Activated CD4-positive, alpha-beta T cell treated with anti-CD3 and anti-CD28 coated beads for 36 hours (primary cell): ENCODE measurements at places on chromosomes 5 and 9.

GRCh38 chr5:4226565-4226964 is 630.9 kb downstream of the IRX1 start:
- no peak for DNase-seq

GRCh38 chr5:170430866-170431437 is 41.8 kb upstream of the KCNMB1 start:
- DNase-seq: no peak

GRCh38 chr9:136353757-136354488 is 9.6 kb downstream of the DNLZ start:
- no peak for DNase-seq

- DNase-seq: no peak
Observed at GRCh38 chr9:69885474-69885929, 64.9 kb downstream of the CFAP95 start.

GRCh38 chr9:133460405-133461175 is 812 bp downstream of the CACFD1 start:
- peak; percentile 57 for DNase-seq

DNA sequence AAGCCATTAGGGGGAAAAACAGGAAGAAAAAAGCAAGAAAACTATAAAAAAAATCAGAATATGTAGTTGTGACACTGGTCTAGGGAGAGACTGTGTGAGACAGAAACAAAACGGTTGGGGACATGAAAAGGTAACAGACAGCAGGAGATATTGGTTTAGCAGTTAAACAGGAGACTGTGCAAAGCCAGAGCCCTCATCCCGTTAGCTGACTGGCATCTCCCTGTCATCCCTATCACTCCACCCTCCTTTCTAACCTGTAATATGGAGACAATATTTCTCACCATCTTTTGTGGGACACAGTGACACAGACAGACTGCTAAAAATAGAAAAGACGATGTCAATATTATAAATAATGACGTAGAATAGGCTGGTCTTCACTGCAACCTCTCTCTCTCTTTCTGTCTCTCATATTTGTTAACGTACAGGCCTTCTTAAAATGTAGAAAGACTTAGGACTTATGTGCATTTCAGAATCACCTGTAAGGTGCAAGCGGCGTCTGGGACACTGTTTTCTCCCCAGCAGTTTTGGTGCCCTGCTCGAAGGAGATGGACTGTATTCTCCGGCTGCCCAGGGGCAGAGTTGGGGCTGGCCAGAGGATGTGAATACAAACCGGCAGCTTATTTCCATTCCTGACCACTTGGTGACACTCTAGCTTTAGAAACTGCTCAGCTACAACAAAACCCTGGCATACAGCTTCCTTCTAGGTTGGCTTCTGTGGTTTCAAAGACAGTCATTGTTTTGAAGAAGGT is 190.6 kb downstream of the MAT2B start:
- peak; percentile 5 for DNase-seq
